OCI-M1 (cell line): ENCODE measurements at places on chromosomes 3 and 15.

DNA sequence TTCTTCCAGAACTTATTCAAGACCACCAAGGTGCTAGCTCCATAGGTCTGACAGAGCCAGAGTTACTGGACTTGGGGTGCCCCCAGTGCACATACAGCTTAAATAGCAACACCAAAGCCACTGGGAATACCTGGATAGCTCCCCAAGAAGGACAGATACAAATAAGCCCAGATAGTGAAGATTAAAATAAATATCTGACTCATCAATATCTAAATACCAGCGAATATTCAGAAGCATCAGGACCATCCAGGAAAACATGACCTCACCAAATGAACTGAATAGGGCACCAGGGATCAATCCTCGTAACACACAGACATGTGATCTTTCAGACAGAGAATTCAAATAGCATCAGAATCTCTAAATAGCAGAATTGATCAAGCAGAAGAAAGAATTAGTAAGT, 931.6 kb downstream of the OTOL1 start:
- no peak for DNase-seq

- DNase-seq: peak; percentile 46
Measured at GRCh38 chr3:186060222-186060621, 48.7 kb downstream of the ETV5 start.

- DNase-seq: peak; percentile 65
Measured at GRCh38 chr15:75928680-75929608, 25.3 kb downstream of the FBXO22 start.

DNA sequence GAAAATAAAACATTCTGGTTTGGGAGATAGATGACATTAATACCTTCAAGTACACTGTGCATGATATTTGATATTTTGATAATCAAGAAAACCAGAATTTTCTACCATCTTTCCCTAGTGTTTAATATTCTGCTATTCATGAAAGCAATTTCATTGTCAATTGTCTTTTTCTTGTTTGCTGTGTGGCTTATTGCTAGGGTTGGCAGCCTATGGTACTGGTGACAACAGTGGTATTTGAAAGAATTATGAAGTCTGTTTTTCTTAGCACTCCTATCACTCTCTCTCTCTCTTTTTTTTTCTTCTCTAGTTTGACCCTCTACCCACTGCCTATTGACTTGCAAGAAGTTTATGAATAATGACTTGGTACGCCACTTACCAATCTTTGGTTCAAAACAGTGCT, 15.4 kb downstream of the RNF13 start:
- DNase-seq: no peak

GRCh38 chr3:65033576-65033975, 345.8 kb upstream of the ADAMTS9 start:
- no peak for DNase-seq

GRCh38 chr15:36579792-36580431, 486 bp downstream of the CDIN1 start:
- DNase-seq: peak; percentile 27

DNA sequence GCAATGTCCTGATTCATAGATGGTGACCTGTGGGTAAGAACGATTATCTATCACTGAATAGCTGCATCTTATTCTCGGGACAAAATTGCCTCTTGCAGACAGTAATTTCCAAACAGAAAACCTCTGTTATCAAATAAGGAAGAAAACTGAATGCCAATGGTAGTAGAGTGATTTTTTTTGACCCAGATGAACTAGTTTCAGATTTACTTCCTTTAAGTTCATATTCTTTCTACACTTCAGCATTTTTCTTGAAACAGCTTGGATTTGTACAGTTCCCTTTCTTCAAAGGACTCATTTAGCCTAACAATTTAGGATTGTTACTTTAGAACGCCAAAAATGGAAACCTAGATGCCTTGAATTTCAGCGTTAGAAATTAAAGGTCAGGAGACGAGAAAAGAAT, 14.6 kb downstream of the ETV5 start:
- DNase-seq: no peak

DNA sequence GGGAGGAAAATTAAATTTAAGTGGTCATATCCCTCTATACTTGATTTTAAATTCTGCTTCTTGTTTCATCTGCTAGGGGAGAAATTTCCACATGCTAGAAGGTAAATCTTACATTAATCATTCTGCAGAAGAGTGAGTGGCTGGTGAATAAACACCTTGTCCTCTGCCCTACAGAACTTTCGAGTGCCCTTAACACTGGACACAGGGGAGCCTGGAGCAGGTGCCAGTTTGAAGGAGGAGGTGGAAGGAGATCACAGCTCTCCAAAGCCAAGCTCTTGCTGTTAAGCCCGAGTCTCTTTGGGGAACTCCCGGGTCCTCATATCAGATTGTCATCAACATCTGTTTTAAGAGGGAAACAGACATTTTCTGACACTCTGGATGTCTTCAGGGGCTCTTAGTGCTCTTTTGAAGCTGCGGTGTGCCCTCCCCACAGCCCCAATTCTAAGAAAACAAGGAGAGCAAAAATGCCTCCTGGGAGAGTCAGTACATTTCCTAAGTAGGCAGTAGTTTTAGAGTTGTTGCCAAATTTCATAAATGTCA, 31.3 kb downstream of the LAMP3 start:
- DNase-seq: peak; percentile 7

DNA sequence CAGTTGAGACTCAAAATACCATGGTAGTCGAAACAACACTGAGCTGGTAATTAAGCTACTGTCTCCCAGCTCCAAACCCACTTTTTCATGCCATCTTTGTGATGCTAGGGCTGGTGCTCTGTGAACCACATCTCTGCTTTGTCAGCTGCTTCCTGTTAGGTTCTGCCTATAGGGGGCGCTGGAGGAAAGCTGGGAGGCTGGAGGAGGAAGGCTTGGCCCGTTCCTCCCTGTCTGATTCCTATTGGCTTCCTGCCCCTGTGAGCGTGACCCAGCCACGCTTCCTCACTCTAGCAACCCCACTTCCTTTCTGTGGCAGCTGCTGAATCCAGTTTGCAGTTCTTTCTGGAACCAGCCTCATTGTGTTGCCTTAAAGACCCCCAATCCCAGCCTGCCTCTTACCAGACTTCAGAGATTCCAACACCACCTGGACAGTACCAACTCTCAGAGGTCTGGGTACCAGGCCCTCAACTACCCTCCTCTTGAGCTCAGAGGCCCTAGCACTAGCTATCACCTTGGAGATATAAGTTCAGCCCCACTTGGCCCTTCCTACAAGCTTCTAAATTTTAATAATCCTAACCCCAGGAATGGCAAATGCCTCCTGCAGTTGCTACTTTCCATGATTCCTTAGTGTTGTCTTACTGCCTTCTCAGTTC, 120.9 kb downstream of the ERC2 start:
- peak; percentile 51 for DNase-seq

GRCh38 chr3:142586803-142587406, 8.4 kb upstream of the ATR start:
- DNase-seq: peak; percentile 85

DNA sequence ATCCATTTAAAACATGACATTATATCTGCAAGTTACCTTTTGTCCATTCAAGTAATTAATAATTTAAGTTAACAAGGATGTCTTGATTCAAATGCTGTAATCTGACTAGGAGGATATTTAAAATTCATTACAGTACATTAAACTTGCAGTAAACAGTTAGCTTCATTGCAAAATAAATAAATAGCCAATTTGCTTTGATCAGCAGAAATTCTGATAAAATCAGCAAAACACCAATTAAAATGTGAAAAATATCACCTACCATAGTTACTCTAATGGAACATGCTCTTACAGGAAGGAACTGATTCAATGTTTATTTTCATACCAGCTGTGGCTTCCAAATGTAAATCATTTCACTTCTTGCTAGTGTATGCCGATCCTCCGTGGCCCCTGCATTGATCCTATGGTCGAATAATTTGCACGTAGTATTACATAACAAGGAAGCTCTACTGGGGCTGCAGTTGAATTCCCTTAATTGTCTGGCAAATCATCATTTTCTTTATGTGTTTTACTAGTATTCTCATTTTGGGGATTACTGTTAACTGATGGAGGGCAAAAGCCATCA, 150.7 kb downstream of the FOXB1 start:
- DNase-seq: no peak

GRCh38 chr3:192062186-192062585, 601.2 kb downstream of the PYDC2 start:
- no peak for DNase-seq

DNA sequence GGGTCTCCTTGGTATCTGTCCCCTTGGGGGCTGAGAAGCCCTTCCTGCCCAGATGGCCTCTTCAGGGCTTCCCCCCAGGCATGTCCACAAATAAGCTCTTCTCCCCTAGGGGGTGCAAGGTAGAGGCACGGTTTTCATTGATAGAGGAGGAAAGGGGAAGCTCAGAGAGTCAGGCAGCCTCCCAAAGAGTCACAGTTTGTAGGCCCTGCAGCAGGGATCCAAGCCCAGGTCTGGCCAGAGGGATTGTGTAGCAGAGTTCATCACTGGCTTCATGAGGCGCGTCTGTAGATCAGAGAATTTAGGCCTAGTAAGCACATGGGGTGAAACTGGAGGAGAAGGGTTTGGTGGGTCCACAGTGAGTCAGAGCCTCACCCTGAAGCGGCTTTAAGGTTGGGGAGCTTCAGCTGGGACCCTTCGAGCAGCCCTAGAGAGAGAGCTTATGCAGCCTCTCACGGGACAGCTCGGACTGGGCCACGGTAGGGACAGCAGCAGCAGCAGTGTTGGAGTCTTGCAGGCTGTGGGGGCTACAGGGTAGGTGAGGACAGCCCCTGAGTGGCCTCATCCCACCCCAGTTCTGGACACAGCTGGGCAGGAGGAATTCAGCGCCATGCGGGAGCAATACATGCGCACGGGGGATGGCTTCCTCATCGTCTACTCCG, 37.5 kb upstream of the ESYT3 start:
- DNase-seq: no peak

GRCh38 chr3:53774414-53774813, 71.8 kb downstream of the CHDH start:
- no peak for DNase-seq

DNA sequence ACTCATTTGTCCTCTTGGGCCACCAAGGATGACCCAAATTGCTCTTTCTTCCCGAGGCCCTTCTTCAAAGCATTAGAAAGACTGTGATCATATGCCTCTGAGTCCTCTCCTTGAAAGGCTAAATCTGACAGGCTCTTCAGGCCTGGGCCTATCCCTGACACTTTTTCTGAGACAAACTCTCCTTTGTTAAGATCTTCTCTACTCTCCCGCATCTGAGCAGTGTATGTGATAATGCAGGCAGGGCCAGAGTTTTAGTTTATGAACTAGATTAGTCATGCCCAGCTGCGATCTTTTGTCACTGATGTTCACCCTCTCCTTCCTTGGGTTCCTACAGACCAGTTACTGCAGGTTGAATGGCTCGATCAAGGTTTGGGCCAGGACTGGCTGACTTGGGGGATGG, 39.2 kb downstream of the MASP1 start:
- DNase-seq: no peak

DNA sequence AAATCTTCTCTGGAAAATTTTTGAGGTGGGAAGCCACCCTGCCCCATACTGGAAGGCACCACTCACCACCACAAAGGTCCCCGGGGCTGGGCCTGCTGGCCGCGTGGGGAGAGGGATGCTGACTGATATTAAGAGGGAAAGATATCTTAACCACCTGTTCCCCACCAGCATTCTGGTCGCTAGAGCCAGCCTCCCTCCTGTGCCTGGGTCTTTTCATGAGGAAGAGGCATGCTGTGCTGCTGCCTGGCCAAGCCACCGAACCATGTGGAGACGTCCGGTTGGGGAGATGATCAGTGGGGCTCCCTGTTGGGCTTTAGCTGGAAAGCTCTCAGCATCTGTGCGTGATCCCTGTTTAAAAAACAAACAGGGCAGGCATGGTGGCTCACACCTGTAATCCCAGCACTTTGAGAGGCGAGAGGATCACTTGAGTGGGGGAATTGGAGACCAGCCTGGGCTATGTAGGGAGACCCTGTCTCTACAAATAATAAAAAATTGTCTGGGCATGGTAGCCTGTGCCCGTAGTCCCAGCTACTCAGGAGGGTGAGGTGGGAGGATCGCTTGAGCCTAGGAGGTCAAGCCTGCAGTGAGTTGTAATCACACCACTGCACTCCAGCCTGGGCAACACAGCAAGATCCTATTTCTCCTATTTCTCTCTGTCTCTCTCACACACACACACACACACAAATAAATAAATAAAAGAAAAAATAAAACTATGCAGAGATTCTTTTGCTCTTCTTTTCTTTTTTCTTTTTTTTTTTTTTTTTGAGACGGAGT, 1.0 kb downstream of the KLHL18 start:
- peak; percentile 59 for DNase-seq

GRCh38 chr3:41267975-41268640, 68.8 kb downstream of the CTNNB1 start:
- peak; percentile 82 for DNase-seq

DNA sequence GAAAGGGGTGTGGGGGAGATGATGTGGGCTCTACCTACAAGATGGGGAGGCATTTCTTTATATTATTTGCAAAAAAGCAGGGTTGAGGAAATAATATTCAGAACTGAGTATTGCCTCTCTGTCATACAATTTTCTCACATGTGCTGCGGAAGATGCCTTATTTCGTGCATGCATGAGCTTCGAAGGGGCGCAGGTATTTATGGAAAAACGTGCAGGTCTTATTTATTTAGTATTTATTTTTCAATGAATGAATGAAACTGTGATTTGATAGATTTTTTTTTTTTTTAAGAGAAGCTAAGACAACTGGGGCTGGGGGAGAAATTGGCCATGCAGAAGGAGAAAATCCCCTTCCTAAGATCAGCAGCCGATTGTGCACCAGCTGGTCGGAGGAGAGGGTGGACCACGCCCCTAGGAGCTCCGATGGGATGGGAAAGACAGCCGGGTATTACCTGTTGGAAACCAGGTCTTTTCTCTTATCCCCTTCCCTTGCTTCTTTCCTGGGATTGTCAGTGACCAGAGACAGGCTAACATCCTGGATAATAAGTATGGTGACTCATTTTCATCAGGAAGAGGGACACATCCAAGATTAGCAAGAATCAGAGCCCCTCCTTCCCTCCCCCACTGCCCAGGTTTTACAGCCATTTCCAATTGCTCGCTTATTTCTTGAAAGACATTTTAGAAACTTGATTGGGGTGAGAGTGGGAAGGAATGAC, 875 bp downstream of the GAP43 start:
- no peak for DNase-seq

GRCh38 chr3:134903837-134904236, 108.8 kb downstream of the EPHB1 start:
- DNase-seq: no peak

DNA sequence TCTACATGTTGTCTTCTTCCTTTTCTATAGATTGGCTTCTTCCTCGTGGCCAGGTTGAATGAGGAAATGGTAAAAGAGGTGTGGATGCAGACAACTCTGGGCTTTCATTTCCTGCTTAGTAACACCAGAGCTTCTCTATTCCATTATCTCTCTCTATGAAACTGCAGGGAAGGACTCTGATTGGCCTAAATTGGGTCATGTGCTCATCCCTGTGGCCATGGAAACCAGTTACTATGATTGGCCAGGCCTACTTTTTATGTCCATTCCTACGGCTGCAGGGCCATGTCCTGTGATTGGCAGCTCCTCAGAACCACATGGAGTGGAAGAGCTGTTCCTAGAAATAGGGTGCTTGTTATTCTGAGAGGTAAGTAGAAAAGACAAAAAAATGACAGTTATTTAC, 486.9 kb upstream of the ADAMTS9 start:
- peak; percentile 19 for DNase-seq

DNA sequence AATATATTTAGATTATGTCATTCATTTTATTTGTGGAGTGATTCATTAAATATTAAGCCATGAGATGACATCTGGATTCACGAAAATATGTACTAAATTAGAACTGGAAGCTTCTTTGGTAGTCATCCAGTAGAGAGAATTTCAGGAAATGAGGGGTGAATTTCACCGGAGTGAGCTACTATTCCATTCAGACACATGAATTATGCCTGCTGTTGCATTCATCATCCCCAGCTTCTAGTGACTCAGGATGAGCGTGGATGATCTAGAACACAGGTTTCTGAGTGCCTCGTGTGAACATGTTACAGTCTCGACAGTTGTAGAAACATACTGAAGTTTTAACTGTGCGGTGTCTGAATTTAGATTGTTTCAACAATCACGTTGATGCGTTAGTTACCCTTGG, 42.9 kb upstream of the GABRG3 start:
- no peak for DNase-seq
